ENCODE measurements at places on chromosomes 6 and 20.

DNA sequence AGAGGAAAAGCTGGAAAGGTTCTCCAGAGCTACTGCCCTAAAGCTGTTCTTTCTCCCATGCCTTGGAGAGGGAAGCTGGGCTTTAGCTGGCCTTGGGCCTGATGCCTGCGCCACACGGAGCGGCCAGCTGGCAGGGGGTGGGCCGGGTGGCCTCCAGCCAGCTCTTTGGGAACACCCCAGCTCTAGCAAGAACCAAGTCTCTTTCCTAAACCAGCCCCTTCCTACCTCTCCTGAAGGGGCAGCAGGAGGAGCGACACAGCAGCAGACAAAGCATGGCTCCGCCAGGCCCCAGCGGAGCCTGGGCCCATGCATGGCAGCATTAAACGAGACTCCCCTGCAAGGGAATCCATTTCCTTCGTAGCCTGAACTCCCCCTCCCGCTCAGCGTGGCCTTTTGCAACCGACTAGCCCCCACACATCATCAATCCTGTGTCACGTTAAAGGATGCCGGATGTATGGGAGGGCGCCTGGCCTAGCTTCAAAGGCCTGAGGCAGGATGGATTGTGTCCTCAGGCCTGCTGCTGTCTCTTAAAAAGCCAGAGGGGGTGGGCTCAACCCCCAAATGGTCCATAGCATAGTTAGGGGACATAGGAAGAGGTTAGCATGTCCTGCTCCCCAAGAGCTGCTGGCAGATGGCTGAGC is 14.0 kb downstream of the MRPS18A start:
- no peak for DNase-seq

DNA sequence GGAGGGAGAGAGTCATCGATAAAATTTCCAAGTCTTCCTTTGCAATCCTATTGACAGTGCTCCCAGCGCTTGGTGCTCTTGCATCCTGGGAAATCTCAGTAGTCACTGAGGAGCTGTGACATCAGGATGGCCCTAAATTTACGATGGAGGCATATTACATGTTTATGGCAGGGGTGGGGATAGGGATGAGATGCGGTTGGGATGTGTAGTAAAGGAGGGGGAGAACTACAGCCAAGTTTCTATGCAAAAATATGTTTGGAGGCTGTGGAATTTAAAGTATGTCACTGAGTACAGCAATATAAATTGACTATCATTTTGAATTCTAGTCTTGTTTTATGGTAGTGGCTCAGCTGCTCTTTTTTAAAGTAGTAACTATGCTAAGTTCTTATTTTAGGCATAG is 544.9 kb downstream of the PKHD1 start:
- DNase-seq: no peak

DNA sequence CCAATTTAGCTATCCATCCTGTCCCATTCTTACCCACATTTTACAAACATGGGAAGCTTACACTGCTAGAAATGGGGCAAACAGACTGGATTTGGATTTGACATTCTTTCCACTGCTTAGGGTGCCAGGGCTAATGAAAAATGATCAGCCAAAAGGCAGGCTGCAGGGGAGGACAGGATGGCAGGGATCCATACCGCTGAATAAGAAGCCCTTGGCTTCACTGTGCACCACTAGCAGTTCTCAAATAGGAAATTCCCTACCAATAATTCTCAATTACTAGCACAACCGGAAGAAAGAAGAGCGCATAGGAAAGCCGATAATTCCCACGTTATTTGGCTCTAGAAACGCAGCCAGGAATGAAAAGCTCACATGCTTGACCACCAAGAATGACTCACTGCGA is 73.1 kb downstream of the NDUFAF5 start:
- no peak for DNase-seq

GRCh38 chr20:53984356-53985149 is 85.8 kb downstream of the BCAS1 start:
- no peak for DNase-seq

GRCh38 chr6:73586416-73586974 is 65.7 kb upstream of the EEF1A1 start:
- DNase-seq: no peak

DNA sequence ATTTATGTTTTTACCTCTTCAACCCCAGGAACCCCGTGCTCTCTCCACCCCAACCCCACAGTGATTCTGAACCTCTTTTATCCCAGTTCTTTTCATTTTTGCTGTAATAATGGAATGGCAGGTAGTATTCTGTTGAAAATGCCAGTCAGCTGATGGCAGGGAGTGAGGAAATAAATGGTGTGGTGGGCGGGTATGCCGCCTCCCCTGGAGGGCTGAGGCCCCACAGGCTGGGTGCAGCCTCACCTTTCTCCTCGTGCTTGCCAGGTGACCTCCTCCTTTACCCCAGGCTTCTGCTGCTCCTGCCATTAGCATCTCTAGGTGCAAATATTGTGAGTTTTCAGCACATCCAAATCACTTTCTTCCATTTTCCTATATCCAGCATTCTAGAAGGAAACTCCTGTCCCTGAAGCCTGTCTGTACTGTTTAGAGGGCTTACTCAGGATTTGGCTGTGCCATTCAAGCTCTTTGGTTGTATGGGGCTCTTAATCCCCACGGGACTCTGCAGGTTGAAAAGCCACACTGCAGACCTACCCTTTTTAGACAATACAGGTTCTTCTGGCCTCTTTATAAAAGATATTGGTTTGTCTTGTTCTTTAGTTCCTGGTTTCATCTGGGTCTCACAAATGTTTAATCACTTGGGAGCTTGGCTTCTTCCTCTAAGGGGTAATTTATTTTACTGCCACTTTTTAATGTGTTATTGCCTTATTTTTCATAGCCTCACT is 201.8 kb downstream of the JARID2 start:
- DNase-seq: no peak

GRCh38 chr20:39155971-39156370 is 193.8 kb downstream of the DHX35 start:
- no peak for DNase-seq

DNA sequence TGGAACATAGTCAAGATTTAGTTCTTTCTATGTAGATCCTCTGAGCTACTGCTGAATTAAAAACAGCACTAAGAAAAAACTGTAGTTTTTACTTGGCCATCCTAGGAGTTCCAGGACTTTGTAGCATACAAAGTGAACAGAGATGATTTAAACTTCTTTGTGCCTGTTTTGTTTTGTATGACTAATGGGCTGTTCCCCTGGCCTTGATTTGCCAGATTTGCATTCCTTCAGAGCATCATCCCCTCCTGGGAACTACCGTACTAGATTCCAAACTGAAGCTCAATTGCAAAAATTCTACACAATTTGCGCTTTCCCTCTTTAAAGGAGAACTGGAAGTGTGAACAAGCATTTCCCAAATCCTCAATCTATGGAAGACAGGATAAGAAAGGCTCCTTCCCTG is 23.1 kb downstream of the ACOT13 start:
- no peak for DNase-seq

- DNase-seq: no peak
Measured at GRCh38 chr6:29945281-29945820, 3.0 kb downstream of the HLA-A start.

All from frontal cortex (tissue), 4 donors.